ENCODE measurements at places on chromosomes 4 and X.

- DNase-seq, result no peak
Observed at GRCh38 chr4:8362483-8362882, 78.0 kb downstream of the ACOX3 start.

- DNase-seq, result no peak
Observed at GRCh38 chr4:94811643-94812042, 53.9 kb downstream of the BMPR1B start.

- DNase-seq, result no peak
Observed at GRCh38 chr4:10608501-10609219, 75.9 kb downstream of the CLNK start.

DNA sequence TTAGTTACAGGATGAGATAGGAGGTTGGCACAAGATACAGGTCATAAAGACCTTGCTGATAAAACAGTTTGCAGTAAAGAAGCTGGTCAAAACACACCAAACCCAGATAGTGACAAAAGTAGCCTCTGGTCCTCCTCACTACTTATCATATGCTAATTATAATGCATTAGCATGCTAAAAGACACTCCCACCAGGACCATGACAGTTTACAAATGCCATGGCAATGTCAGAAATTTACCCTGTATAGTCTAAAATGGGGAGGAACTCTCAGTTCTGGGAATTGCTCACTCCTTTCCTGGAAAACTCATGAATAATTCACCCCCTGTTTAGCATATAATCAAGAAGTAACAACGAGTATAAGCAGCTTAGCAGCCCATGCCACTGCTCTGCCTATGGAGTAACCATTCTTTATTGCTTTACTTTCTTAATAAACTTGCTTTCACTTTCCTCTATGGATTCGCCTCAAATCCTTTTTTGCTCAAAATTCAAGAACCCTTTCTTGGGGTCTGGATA is 1254.4 kb downstream of the PCDH7 start:
- DNase-seq, result no peak

DNA sequence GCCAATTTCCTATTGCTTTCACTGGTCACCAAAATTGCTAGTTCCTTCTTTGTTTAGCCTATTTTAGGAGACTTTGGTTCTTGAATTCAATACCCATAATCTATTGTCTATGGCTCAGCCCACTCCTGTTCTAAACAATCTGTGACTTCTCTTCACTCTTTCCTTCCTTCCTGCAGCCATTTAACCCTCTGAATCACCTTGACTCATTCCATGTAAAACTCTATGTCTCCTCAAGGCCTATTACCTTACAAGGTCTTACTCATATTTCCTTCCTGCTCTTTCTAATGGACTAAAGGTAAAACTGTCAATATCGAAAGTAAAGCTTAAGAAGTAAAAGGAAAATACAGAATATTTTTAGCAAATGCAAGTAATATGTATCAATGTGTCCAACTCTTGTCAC is 301.6 kb downstream of the ARHGAP24 start:
- no peak for DNase-seq

DNA sequence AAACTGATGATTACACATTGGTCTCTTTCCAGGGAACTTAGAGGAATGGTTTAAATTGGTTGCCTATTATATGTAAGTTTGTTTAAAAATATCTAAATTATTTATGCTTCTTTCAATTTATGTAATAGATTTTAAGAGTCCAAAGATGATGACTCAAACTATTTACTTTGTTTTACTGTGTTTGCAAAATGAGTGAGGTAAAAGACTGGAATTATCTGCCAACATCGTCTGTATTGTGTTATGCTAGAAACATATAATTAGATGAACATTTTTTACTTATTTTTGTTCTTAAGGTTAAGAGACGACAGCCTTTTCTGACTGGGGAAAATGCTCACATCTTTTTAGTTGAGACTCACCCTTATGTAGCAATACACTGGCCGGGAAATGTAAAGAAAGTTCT is 51.1 kb upstream of the SYTL5 start:
- DNase-seq, result no peak

DNA sequence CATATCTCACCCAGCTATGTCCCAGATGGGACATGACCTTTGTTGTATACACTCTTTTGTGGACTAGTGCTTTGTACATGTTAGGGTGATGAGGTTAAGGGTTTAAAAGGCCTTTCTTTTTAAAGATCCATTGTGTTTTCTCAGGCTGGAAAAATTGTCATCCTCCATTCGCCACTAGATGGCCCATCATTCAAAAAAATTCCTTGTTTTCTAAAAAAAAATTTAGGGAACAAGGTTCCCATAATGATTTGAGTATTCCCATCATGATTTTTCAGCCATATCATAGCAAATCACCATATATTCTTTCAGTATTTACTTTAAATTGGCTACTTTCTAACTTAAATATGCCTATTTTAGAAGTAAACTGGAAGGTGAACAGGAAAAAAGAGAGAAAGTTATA is 91.9 kb upstream of the TMEM164 start:
- no peak for DNase-seq

DNA sequence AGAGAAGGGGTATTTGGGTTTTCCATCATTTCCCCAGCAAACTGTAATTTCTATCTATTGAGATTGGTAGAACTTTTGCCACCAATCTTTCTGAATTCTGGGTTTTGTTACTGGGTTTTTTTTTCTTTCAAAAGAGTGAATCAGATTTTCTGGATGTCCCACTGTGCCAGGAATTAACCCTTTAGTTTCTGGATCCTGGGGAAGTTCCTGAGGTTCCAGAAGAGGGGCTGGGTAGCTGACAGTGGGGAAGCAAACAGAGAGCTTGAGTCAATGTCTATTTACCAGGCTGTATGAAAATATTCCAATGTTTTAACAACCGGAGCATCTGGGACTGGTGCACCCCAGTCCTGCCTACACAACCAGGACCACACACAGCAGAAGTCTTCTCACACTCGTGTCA is 25.8 kb upstream of the SOD3 start:
- DNase-seq, result no peak

DNA sequence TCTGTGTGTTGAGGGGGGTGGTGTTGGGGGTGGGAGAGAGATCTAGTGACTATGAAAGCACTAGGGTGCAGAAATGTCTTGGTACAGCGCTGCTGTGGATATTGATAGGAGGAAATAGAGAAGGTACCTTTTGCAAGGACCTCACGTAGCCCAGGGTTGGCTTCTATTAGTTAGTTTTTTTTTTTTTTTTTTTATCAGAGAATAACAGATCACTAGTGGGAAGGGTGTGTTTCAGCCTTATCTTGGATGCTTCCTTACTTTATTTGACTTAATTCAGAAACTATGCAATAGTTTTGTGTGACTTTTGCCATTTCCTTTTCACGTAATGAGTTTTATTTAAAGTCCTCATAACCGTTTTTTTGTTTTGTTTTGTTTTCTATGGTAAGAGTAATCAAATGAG is 16.4 kb upstream of the PGRMC2 start:
- DNase-seq, result no peak

DNA sequence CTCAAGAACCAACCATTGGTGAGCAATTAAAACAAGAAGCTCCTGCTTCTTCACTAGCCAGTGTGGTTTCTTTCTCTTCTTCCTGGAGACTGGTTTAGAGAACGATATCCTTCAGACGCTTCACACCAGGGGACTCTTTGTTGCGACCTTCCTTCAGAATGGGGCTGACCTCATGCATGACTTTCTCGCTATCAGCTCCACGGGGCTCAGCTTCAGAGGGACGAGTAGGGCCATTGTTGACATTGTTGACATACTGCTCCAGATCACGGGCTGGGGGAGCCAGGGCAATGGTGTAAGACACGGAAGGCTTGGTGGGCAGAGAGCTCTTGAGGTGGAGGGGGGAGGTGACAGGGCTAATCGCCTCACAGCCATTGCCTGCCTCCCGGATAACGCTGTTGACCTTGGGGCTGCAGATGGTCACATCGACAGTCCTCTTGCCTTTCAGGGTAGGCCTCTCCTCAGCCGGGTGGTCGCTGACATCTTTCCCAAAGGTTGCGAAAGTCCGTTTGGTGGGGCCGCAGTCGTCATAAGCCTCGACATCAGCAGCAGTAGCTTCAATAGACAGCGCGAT is 113.8 kb downstream of the PCDH19 start:
- DNase-seq, result no peak

DNA sequence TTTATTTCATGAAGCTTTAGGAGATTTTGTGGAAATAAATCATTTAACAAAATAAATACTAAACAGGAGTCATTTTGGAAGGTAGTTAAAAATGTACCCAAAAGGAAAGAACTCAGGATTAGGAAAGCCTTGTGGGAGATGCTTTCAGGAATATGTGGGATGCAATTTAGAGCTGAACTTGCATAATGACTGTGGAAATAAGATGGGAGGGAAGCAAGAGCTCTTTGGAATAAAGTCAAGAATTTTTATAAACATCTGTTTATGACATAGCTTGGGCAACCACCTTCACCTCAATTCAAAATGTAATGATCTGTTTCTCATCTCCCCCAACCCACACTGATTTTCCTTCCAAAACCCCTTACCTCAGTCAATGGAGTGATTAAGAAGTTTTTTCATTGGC is 623.8 kb downstream of the FAT4 start:
- no peak for DNase-seq

- no peak for DNase-seq
Observed at GRCh38 chr4:185117300-185117934, 25.6 kb upstream of the SLC25A4 start.

DNA sequence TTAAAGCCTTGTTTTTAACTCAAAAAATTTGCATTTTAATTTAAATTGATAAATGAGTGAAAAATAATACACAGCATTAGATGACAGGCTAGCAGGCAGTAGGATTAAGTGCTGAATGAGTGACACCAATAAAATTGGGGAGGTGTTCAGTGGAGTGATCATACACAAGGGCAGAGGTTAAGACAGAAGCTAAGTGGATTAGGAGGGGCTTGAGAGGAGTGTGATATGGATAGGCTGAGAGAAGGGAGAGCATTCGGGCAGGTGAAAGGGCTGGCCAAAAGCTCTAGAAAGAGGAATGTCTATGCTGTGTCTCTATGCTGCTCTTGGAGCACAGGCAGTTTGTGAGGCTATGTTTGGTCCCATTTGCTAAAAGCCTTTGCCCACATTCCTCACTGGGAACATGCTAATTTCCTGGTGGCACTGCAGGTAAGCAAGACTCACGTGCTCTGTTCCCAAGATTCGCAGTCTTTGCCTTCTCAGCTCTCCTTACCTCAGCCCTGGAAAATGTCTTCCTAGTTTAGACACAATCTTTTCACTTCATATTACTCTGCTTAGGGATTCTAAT is 52.8 kb upstream of the CCSER1 start:
- no peak for DNase-seq

GRCh38 chr4:184811526-184812198 is 14.1 kb downstream of the ACSL1 start:
- no peak for DNase-seq

DNA sequence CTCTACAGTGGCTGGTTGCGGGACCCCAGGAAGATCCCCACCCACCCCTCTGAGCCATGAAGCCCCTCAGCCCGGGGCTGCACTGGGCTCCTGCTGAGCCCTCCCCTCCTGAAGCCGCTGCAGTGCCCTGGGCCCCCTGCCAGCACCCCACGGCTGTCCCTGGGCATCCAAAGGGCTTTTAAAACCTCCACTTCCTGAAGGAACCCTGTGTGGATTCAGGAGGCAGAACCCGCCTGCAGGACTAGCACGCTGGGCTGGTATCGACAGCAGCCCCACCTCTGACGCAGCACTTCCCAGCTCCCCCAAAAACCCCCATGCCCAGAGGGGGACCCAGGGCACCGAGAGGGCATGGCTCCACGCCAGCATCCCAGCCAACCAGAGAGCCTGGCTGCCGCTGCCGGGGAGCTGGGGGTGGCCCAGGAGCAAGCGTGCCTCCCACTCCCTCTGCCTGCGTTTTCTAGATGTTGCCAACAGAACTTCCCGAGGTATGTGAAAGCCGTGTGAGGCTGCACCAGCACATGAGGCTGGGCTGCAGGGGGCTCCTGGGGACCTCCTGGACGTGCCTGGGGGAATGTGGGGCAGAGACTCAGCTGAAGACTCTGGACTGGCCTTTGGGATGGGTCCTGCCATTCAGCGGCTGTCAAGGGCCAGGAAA is 6.3 kb downstream of the MXD4 start:
- DNase-seq, result no peak

GRCh38 chr4:65521666-65522065 is 148.6 kb downstream of the EPHA5 start:
- DNase-seq, result no peak

DNA sequence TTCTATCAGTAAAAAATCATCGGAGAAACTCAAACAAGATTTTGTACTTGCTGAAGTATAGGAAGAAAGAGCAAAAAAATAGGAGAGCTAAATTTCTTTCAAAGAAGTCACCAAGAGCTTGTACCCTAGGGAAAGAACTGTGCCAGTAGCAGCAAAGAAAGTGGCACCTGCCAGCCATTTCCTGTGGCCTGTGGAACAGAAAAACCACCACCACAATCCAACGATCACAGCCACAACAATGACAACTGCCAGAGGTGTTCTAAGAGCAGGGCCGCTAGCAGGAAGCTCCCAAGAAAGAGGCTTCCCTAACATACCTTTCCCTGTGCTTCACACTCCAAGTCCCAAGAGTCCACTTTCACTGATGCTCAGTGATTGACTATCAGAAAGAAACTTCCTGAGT is 266.1 kb upstream of the GPC4 start:
- DNase-seq, result no peak

- DNase-seq, result no peak
Observed at GRCh38 chrX:30992381-30992904, 79.4 kb downstream of the FTHL17 start.

GRCh38 chr4:75495476-75495875 is 18.7 kb downstream of the RCHY1 start:
- DNase-seq, result no peak

DNA sequence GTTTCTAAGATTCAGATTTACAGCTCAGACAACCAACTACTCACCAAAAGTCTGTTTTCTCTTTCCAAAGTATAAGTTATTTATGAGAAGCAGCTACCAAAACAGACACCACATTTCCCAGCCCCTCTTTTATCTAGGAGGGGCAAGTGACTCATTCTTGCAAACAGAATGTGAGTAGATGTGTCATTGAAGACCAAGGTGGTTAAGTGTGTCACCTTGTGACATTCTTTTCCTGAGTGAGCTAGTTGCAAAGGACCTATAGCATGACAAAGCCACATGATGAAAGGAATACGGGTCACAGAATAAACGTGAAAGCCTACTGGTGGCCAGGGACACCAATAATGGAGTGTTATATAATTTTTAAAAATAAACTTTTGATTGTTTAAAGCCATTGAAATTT is 50.0 kb downstream of the SLC7A11 start:
- no peak for DNase-seq

GRCh38 chr4:78756137-78756536 is 20.0 kb upstream of the BMP2K start:
- no peak for DNase-seq

DNA sequence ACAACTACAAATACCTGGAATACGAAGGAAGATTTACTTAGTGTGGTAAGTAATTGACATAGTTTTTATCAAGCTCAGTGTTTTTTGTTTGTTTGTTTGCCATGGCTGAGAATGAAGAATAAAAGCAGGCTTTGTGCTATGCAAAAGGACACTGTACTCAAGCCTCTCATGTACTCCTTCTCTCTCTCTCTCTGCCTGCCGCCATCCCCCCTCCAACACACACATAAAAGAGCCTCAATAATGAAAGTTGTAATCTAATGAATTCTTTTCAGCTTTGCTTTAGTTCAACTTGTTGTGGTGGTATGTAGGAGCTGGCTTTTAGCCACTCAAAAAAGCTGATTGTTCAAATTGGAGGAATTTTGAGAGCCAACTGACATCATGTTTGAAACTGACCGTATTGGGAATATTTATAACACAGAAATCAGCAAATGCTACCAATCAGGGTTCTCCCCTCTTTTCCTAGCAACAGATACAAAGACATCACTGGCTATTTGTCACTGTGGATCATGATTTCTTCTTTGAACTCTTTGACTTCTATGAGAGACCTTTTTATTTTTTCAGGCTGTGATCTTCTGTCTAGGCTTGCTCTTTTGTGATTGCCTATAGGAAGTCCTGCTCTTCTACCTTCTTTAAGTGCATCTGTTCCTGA is 1148.8 kb downstream of the RAPGEF2 start:
- DNase-seq, result no peak

Data from amniotic stem cell (primary cell).